Fibroblast of pulmonary artery (primary cell): ENCODE measurements at places on chromosomes 2 and 18.

GRCh38 chr2:33343387-33343895 is 133.0 kb upstream of the RASGRP3 start:
- no peak for DNase-seq

DNA sequence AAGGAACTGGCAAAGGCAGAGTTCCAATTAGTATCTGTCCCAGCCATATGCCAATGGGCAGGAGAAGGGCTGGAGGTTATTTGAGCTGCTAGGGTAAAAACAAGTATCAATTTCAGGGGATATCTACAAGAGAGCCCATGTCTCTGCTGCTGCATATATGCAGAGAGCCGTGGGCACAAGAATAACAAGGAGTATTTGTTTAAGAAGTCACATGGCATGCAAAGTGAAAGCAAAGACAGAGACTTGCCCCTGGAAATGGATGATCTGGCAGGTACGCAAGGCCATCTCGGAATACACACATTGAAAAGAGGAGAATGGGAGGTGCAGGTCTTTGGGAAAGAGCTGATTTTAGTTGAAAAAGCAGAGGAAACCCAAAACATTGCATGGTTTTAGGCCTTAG is 170.6 kb downstream of the EVA1A start:
- no peak for DNase-seq

DNA sequence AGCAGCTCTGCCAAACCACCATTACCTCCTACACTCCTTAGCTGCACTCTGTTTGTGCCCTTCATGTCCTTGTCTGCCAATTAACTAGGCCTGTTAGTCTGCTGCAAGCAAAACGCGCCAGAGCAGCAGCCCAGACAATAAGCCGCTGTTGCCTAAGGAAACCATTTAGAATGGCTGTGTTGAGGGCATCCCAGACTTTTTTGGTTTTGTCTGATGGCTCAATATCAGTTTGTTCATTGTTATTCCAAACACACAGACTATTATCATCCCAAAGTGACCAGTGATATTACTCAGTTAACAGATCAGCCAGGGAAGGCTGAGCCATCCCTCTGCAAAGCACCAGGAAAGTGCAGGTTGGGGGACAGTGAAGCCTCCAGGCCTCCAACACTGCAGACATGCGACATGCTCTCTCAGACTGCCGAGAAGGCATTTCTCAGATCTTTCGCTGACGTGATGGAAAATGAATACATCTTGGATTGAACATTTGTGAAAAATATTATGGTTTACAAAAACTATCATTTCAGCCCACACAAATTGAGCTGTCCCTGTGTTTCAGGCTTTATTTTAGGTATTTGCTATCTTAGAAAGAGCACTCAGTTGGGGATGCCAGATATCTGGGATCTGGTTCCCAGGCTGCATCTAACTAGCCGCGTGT is 182.0 kb upstream of the HNRNPA3 start:
- no peak for DNase-seq

DNA sequence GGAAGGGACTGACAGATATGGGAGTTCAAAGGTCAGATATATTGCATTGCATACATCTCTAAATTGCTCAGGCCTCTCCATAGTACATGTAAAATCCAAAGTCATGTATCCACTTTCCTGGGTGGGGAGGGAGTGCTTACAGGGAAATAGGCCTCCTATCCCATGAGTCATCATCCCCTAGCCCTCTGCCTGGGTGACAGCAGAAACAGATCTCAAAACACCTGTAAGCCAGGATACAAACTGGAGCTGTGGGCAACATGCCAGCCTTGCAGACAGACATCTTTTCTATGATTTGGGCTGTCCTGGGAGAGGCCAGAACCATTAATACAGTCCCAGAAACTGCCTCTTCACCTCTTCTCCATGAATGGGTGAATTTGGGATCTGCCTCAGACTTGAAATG is 4.8 kb downstream of the ALK start:
- DNase-seq, result no peak

- no peak for DNase-seq
These were observed 61.2 kb upstream of the SPP2 start for GRCh38 chr2:233989221-233989858.

GRCh38 chr2:74225698-74226459 is 27.5 kb downstream of the MTHFD2 start:
- DNase-seq, result no peak

DNA sequence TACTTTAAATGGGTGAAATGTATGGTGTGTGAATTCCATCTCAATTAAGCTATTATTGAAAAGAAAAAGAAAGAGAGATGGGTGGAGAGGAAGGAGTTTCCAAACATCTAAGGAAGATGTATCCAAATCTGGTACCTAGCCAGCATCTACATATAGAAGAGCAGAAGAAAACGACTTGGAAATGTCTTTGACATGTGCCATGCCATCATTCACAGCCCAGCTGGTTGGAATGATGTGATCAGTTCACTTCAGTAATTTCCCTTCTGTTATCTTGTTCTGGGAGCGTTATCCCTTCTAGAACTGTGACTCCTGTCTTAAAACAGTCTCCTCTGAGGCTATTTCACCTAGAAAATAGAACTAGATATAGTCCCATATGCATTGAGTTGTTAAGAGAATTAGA is 312.8 kb upstream of the GYPC start:
- no peak for DNase-seq

- no peak for DNase-seq
These were observed 51.4 kb downstream of the LBH start for GRCh38 chr2:30282721-30283120.

GRCh38 chr2:237571551-237571950 is 5.2 kb downstream of the PRLH start:
- no peak for DNase-seq

DNA sequence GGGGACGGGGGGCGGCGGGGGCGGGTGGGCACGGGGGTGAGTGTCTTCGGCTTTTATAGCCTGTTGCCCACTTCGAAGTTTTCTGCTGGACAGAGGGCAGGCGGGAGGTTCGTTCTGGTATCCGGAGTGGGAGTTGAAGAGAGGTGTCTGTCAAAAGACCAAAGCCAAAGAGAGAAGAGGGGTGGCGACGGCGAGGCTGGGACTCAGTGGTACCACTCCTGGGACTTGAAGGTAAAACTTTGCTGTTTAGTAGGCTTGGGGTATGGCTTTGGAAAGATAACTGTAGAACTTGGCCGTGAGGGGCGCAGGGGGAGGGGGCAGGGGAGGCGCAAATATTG is 215.8 kb upstream of the DTNA start:
- DNase-seq, result no peak

- DNase-seq, result no peak
These were observed 776.8 kb upstream of the ACVR2A start for GRCh38 chr2:147068071-147068470.

GRCh38 chr2:58762176-58762781 is 521.2 kb upstream of the FANCL start:
- peak; percentile 50 for DNase-seq

- DNase-seq, result peak; percentile 0
These were observed 95.7 kb upstream of the LINC00305 start for GRCh38 chr18:64244571-64244970.

- no peak for DNase-seq
These were observed 21.5 kb downstream of the NABP1 start for GRCh38 chr2:191699341-191699945.

DNA sequence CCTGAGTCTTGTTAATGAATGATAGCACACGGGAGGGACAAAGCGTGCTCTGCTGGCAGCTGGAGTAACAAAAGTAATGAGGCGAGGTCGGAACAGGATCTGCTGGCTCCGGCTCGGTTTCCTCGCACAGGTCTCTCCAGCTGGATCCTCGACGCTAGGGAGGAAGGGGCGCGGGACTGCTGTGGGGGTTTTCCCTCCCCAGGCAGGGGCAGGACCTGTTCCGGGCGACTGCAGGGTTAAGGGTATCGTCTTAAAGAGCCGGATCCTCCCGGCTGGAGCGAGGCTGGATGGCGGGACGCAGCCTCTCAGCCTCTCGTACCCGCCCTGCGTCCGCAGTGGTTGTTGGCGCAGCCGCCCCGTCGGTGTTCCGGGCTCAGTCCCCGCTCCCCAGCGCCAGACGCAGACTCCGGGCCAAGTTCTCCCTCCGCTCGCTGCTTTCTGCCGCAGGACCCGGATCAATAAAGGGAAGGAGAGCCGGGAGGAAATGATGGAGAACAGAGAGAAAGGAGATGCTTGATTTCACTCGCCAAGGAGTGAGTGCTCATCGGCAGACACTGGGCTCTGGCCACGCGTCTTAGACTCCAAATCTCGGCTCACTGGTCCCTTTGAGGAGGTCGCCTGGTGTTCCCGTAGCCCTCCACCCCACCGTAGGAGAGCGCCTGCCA is 1.1 kb upstream of the LIPG start:
- no peak for DNase-seq

- DNase-seq, result no peak
These were observed 595.1 kb downstream of the MBD2 start for GRCh38 chr18:53629337-53629736.

GRCh38 chr2:48424866-48425265 is 105.1 kb upstream of the STON1 start:
- no peak for DNase-seq

- DNase-seq, result no peak
These were observed 6.4 kb downstream of the ASPRV1 start for GRCh38 chr2:69955029-69955428.
